ENCODE measurements at places on chromosomes 12 and 14.

DNA sequence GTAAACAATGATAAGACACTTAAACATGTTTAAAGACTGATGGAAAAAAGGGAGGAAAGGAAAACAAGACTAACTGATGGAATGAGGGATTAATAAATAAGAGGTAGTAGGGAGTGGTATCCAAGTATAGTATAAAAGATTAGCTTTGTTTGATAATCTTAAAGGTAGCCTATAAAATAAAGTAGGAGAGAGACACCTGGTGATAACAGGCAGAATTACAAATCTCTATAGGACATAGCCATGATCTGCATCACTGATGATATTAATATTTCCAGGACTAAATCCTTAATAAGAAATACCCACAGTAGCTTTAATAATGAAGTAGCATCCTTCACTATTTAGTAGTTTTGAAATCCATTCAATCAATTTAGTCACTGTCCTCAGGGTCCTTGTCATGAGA is 30.4 kb downstream of the DLGAP5 start:
- DNase-seq, result peak; percentile 8

GRCh38 chr14:41642367-41642766 is 35.7 kb downstream of the LRFN5 start:
- DNase-seq, result no peak

DNA sequence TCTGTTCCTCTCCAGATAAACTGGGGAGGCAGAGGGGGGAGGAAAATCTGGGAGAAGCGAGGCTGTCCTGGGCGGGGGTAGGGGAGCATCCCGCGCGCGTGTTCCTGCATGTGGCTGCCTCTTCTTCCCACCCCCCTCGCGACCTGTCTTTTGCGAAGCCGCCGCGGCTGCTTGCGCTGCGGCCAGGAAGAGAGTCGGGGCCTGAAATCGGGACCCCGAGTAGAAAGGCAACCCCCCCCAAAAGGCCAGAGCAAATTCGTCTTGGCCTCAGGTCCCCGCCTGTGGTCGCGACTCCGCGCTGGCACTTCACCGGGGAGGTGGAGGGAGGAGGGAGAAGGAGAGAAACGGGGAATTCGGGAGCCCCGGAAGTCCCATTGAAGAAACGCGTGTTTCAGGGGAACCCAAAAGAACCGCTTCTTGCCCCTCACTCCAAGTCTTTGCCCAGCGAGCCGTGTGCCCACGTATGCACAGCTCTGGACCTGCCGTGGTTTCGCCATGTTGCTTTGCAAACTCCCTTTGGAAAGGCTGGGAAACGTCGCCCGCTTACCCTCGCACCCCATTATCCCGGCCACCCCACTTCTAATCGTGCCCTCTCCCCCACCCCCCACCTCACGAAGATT is 944 bp downstream of the CCND2 start:
- no peak for DNase-seq

- no peak for DNase-seq
Measured at GRCh38 chr14:31018057-31018645, 7.3 kb upstream of the AP4S1 start.

- no peak for DNase-seq
Measured at GRCh38 chr12:29717540-29718100, 66.1 kb downstream of the TMTC1 start.
